ENCODE measurements at places on chromosomes 6 and 20.
A peak's percentile ranks its signal among the peaks of the same experiment; 100 is the strongest.

DNA sequence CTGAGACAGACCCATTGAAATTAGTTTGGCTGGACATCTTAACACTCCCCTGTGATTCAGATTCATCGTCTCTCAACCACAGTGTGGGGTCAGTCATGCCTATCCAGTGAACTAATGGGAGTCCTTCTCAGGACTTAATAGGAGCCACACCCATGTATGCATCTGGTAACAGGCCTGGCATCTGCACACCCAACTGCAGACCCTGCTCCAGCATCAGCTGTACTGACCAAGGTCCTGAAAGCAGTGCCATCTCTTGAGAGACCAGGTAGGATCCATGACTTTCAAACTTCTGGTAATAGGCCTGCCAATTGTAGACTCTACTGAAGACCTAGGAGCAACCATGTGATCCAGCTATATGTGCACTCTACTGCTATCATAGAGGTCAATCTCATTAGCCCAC, 363.6 kb upstream of the POU3F2 start:
- DNase-seq: no peak

DNA sequence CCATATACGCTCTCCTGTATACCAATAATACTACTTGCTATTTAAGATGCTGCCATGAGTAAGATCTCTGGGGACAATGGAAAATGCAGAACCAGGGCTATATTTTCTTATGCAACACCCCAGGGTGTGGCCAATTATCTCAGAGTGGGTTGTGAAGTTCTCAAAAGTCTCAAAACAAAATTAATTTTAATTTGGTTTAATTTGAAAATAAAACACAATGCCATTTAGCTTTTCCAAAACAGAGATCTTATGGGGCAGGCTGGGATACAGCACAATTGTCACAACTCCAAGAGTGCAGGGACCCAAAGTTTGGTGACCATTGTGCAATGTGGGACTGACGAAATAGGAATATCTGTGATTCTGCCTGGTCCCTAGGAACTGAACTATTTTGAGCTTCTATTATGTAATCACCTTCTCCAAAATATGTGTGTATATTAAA, 43.1 kb downstream of the MBOAT1 start:
- no peak for DNase-seq

GRCh38 chr6:22800451-22800850, 231.1 kb downstream of the HDGFL1 start:
- DNase-seq: no peak

- no peak for DNase-seq
Measured at GRCh38 chr6:94658929-94659328, 918.4 kb upstream of the MANEA start.

- DNase-seq: peak; percentile 95
Measured at GRCh38 chr20:35146920-35147574, at the start of gene EDEM2. Gene EDEM2, minus strand, starts transcription at chr20:35147336. Its CDS starts 78 bp downstream, at chr20:35147258.

DNA sequence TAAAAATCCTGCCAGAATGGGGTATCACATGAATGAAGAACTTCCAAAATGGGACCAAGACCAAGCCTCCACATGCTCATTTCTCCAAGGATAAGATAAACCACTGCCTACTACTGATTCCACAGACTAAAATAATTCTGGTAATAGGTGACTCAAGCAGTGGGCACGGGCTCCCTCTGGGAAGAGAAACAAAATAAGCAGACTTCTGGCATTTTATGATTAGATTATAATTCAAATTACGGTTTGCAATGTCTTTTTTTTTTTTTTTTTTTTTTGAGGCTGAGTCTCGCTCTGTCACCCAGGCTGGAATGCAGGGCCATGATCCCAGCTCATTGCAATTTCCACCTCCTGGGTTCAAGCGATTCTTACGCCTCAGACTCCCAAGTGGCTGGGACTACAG, 16.0 kb downstream of the UQCC1 start:
- no peak for DNase-seq

- no peak for DNase-seq
Measured at GRCh38 chr6:149074832-149075258, 242.7 kb upstream of the TAB2 start.

DNA sequence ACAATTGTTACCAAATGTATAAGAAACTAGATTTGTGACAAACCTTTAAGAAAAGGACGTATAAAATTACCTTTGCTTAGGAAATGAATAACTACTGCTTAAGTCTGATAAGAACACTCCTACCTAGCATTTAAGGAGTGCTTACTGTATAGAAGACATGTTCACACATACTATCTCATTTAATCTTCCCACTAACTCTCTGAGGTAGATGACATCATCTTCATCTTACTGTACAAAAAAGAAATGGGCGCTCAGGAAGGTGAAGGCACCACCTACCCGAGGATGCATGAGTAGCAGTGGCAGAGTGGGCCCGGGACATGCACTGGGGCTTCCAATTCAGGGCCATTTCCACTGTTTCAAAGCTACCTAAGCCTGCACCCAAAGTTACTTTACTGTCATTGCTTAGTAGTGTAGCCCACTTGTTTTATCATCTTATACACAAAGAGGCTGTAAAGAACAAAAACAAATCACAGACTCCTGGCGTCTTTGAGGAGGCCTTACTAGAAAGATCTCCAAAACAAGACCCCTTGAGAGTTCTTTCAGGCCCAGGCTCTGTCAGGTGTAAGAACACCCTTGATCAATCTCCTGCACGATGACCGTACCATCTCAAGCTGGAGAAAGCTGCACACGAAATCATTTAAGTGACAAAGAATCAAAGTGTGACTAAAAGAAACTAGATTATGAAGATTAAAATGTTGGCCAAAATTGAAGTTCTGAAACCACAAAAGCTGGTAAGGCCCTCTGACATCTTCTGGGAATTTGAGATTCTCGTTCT, 128.0 kb downstream of the INSM1 start:
- DNase-seq: no peak

GRCh38 chr20:25399037-25399430, 8.4 kb upstream of the ABHD12 start:
- no peak for DNase-seq

DNA sequence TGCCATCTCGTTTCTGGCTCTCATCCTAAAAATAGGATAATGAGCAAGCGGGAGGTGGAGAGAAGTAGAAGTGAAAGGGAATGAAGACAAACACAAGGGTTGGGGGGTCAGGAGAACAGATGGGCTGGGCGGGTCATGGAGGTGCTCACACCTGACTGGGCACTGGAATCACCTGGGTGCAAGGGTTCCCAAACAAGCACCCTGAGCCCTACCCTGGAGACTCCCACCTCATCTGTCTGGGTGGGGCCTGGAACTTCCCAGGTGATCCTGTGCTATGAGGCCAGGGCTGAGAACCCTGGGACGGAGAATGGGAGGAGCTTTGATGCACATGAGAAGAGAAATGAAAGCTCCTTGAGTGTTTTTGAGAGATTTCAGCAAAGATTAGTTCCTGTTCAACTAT, 223.6 kb downstream of the ANKRD60 start:
- no peak for DNase-seq

- no peak for DNase-seq
Measured at GRCh38 chr6:44028789-44029310, 98.4 kb downstream of the MRPL14 start.

GRCh38 chr6:168507297-168507696, 66.3 kb downstream of the SMOC2 start:
- no peak for DNase-seq

DNA sequence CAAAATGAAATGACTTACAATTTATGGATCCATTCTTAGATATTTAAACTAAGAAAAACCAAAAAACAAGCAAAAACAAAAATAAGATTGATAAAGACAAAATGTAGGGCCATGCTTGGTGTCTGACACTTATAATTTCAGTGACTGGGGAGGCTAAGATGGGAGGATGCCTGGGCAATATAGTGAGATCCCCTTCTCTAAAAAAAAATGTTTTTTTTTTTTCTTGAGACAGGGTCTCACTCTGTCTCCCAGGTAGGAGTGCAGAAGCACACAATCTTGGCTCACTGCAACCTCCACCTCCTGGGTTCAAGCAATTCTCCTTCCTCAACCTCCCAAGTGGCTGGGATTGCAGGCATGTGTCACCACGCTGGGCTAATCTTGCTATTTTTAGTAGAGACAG, 92.4 kb downstream of the HFE start:
- DNase-seq: no peak

DNA sequence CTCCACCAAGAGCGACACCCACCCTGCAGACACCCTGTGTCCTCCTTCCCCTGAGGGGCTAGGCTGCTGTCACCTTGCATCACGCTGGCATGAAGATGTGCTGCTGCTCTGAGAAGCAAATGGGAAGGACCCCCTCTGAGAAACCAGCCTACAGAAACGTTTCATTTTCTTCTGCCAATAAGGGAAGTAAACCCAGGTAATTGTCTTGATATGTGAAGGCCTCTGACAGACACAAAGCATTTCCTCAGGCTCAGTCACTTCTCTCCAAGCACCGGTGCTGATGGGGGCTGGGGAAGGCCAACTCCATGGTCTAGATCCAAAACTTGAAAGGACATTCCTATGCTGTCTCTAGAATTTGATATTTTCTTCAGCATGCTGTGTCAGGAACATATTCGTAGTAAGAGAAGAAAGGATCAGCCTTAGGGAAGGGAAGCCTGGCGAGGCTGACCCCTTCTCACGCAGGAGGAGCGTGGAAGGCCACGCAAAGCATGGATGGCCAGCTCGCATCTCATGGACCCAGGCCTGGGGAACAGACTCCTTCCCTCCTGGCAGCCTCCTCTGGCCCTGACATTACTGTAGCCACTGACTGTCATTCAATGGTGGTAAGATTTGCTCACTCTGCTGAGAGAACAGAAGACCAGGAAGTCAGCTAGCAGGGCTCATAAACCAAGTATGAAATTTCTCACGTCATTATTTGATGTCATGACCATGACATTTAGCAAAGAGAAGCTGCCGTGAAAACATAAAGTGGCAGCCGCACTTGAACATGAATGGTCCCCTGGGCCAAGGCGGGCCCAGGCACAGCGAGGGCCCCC, 20.4 kb downstream of the ACSS1 start:
- no peak for DNase-seq

- no peak for DNase-seq
Measured at GRCh38 chr6:145844933-145845540, 30.4 kb upstream of the FBXO30 start.

GRCh38 chr6:152136449-152136825, 329.0 kb downstream of the ESR1 start:
- no peak for DNase-seq

DNA sequence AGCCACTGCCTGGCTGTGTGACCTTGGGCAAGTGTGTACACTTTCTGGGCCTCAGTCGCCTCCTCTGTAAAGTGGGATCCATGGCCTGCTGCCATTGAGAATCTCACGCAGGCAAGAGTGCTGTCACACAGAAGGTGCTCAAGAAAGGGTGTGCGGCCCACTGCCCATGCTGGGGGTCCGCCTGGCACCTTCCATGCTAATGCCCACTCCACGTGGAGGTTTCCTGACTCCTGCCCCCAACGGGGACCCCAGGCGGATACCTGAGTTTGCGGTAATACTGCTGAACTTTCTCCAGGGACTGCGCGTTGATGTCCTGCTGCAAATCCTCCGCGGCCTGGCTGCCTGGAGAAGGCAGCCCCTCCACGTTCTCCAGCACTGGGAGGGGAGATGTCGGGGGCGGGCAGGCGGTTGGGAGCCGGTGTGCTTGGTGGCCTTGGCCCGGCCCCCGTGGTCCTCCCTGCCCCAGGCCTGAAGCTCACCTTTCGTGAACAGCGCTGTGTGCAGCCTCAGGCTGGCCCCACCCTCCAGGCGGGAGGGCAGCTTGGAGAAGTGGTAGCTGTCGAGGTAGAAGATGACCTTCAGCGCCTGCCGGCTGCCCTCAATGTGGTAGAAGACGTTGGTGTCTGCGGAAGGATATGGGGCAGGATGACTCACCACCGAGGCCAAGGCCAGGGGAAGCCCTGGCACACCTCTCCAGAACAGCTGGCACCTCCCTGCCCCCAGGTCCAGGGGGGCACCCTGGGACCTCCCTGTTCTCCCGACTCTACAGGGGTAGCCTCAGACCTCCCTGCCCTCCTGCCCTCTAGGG, 195.6 kb downstream of the PREX1 start:
- no peak for DNase-seq

DNA sequence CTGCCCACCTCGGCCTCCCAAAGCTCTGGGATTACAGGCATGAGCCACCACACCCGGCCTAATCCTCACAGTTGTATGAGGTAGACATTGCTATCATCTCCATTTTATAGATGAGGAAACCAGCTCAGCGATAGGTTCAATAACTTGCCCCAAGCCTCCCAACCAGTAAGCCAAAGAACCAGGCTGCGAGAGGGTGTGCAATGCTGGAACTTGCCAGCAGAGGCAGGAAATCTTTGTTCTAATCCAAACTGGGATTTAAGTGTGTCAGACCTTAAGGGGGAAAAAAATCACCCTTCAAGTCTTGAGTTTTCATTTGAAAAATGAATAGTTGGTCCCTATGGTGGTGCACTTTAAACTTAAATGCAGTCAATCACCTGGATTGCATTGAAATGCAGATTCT, 20.1 kb upstream of the RNGTT start:
- no peak for DNase-seq

DNA sequence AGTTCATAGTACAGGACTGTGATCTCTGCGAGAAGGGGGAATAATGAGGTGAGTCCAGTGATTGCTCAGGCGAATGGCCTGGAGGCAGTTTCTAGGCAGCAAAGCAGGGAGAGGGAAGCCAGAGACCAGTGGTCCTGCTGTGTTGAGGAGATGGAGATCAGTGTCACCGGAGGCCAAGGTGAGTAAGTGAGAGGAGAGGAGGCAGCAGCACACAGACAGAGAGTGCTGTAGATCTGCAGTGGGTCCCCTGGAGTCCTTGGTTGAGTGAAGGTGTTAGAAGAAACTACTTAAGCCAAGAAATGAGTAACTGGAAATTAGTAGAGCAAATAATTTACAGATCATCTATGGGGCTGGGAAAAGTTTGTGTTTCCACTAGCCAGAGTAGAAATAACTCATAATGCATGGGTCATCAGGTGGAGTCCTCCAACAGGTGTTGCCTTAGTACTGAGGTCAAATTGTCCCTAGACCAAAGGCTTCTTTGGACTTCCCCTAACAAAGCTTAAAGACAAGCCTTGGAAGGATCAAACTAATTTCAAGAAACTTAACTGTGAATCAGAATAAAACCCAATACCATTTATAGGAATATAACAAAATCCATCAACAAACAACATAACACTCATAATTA, 13.6 kb downstream of the HEBP2 start:
- no peak for DNase-seq

DNA sequence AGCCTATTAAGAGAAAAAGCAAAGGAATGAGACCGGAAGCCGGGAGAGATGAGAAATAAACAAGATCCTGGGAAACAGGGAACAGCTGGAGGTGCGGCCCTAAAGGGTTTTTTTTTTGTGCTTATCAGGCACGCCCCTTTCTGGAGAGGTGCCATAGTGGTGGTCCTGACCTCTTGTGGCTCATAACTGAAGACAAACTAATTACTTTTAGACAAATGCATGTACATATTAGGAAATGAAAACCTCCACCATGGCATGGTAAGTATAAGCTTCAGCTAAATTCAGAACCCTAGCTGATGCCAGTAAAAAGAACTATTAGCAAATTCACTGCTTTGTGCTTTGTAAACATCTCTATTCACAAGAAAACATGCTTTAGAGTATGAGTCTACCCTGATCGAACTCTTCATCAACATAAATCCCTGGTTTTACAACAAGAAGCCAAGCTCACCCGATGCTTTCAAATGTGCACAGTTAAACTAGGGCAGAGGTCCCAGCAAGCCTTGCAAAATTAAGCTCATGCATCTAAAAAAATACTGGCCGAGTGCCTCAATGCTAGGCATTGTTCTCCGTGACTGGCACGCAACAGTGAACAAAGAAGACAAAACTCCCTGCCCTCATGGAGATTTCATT, 96.4 kb upstream of the MRPS10 start:
- no peak for DNase-seq

GRCh38 chr6:168105813-168106632, 27.0 kb upstream of the FRMD1 start:
- DNase-seq: no peak

Measured in posterior cingulate gyrus (tissue), 11 donors.